ENCODE measurements at places on chromosomes 3 and 15. TPM values are rescaled to one million over a fixed set of nuclear protein-coding genes. Genes with fewer than 3 reads are reported as not detected.
A peak's percentile ranks its signal among the peaks of the same experiment; 100 is the strongest.

DNA sequence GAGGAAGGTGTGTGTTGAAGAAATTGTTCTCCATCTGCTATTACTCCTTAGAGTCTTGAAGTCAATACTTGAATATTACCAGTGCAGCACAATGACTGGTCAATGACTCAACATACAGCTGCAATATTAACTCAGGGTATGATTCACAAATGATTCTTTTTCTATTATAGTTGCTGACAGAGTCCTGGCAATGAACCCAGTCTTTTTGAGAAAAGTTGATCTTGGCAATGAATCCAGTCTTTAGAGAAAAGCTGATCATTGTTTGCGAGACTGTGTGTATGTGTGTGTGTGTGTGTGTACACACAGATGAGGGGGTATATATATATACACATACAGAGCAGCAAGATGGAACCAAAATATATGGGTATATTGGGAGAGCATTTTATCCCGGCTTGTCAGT, 315.1 kb downstream of the ZNF385D start:
- DNase-seq, result no peak

GRCh38 chr3:66747696-66748095, 246.9 kb upstream of the LRIG1 start:
- no peak for DNase-seq

DNA sequence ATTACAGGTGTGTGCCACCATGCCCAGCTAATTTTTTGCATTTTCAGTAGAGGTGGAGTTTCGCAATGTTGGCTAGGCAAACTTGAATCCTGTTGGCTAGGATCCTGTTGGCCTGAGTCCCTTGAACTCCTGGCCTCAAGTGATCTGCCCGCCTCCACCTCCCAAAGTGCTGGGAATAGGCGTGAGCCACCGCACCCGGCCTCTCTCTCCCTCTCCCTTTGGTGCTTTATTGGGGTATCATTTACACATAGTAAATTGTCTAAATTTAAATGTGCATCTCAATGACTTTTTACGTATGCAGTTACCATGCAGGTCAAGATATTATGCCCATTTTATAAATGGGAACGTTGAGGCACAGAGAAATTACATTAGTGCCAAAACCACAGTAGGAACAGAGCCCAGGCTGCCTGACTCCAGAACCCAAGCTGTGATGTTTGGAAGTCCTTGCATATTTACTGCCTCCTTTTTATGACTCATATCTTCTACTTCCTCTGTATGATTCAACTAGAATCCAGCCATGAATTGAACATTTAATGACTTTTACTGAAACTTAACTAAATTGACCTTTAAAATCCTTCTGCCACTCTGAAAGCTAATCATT, 34.0 kb upstream of the RPP14 start:
- DNase-seq, result no peak

GRCh38 chr15:39320886-39321285, 260.0 kb upstream of the THBS1 start:
- DNase-seq, result no peak

GRCh38 chr3:146072061-146072460, 88.9 kb downstream of the PLOD2 start:
- no peak for DNase-seq

DNA sequence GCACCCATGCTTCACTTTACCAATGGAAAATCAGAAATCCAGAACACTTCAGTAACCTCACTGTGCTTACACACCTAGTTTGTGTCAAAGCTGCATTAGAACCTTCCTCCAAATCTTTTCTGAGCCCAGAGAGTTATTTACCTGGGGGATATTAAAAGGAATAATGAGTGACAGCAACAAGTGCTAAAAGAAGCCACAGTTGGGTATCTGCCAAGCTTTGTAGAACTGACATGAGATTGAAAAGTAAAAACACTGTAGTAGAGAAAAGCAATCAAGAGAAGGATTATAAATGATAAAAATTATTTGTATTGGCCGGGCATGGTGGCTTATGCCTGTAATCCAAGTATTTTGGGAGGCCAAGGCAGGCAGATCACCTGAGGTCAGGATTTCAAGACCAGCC, 8.8 kb upstream of the TBC1D23 start:
- DNase-seq, result no peak

DNA sequence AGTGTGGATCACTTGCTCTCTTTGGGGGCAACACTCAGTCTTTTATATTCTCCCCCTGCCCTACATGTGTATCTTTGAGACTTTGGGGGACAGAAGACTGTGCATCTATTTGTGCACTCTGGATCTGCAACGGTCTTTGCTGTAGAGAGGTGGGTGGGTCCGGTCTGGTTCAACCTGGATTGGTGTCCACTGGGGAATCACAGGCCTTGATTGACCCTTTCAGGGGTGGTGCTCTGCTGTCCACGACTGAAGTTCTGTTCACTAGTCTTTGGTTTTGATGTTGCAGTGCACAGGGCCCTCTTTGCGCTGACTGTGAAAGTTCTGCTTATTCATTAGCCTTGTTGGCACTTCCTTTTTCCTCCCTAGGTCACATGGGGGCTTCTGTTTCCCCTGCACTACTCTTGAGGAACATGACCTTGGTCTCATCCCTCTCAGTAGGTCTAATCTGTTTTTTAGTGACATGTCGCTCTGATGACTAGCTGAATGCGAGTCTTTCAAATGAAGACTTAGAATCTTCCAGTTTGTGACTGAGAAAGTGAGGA, 284.2 kb downstream of the SV2B start:
- no peak for DNase-seq

GRCh38 chr15:100726070-100726420, 123.7 kb downstream of the ASB7 start:
- DNase-seq, result no peak

- no peak for DNase-seq
These were observed 8.5 kb downstream of the GYG1 start for GRCh38 chr3:148999806-149000205.

GRCh38 chr3:134937256-134938028, 142.4 kb downstream of the EPHB1 start:
- no peak for DNase-seq

- no peak for DNase-seq
These were observed 2.7 kb upstream of the COX17 start for GRCh38 chr3:119679874-119680273.

DNA sequence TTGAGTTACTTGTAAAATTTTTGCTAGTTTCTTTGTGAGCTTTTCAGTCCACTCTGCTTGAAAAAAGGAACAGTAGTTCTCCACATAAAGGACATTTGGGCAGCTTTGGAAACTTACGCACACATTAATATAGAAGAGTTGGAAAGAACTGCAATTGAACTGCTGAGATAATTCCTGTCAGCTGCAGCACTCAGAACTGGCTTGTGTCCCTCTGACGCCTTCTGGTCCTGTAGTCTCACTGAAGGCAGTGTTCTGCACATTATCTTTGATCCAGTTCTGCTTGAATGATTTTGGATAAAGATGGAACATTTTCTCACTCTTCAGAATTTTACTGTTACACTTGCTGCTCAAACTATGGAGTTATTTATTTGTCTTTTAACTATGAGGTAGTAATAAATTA, 901.9 kb downstream of the OTOL1 start:
- no peak for DNase-seq

- no peak for DNase-seq
These were observed 9.3 kb downstream of the CCDC33 start for GRCh38 chr15:74245342-74245931.

DNA sequence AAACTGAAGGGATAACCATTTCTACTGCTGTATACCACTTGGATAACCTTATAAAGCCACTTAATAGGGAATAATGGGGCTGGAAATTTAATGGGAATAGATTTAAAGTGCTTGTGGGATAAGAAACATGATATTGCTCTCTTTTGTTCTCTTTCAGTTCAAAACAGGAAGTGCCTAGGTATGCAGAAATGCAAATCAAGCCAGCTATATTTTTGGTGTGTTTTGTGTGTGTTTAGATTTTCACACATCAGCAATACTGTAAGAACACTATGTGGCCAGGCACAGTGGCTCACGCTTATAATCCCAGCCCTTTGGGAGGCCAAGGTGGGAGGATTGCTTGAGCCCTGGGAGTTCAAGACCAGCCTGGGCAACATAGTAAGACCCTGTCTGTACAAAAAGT, 442.3 kb upstream of the TPRG1 start:
- no peak for DNase-seq

DNA sequence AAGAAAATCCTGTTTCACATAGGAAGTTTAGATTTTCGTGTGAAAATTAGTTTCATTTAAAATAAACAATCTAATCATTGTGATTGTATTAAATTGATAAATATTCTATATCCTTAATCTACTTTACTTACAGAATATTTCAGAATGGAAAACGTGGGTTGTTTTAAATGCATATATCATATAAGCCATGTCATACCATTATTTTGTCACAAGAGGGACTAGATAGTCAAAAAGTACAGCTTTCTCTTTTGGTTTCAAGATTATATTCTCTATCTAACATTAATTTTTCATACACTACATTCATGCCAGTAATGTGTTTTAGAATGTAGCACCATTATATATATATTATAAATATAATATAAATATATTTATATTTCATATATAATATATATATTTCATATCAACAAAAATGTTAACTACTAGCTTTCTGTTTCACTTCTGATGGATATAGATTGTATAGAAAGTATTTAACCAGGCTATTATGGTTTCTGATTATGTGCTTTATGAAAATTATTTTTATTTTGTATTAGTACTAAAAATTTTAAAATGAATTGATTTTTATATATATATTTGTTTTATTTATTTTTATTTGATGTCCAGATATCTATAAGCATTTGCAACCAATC, 45.3 kb downstream of the OSTN start:
- DNase-seq, result no peak

GRCh38 chr3:39275963-39276593, 3.8 kb downstream of the CX3CR1 start:
- no peak for DNase-seq

DNA sequence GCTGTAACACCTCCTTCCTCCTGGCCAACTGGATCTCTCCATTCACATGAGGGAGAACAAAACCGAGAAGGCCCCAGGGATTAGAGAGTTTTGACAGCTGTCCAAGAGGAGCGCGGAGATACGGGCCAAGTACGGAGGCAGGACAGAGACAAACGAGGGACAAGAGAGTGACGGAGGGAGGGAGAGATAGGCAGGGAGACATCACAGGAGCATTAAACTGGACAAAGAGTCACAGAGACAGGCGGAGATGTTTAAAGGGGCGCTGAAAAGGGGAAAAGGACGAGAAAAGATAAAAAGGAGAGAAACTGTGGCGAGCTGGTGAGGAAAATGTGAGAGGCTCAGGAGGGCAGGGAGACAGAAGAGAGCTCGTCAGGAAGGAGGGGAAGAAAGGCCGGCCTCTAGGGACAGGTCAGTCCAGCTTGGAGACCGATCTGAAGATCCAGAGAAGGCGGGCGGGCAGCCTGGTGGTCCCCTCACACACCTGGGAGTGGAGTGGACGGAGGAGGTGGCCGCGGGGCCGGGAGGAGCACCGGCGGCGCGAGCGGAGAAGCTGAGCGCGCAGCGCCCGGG, 40.5 kb upstream of the ROPN1 start:
- peak; percentile 58 for DNase-seq

- DNase-seq, result no peak
These were observed 23.3 kb upstream of the C15orf39 start for GRCh38 chr15:75178171-75178937.

DNA sequence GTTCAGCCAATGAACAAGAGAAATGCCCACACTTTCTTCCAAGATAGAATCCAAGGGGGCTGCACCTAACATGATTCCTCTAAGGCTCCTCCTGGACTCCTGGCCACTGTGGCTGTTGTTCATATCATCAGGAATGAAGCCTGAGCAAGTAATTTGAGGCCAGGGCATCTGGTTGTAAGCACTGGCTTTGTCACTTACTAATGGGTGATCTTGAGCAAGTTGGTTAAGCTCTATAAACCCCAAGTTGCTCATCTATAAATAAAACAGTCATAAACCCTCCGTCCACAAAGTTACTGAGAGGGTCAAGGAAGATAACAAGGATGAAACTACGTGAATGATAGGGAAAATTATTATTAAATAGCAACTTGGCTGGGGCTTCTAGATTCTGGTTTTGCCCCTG, 58.3 kb downstream of the CDC25A start:
- no peak for DNase-seq

DNA sequence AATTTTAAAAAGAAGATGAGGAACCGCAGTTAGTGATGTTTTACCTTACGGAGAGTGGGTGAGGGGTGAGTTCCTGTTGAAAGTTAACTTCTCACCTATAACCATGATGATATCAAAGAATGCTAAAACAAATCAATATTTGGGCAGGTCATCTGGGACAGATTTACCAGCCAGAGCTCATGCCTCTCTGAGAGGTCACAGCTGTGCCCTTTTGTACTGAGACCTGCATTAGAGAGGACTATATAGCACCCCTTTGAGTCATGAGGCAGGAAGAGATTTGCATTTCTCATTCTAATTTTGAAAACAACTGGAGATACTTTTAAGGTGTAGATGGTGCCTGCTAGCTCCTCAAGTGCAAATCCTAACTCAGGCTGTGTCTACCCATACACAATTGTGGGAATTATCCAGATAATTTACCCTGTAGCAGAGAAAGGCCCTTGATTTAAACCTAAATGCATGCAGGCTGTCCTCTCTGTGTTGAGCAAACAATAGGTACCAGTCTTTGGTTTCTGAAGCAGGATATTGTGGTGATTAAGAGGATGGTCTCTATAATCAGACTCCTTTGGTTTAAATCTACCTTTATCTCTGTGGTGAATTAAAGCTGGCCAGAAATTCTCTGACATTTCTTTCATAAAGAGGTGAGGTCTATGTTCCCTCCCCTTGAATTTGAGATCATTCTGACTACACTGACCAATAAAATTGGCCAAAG, 5.8 kb upstream of the TM4SF4 start:
- no peak for DNase-seq

GRCh38 chr3:81218023-81218422, 543.4 kb downstream of the GBE1 start:
- DNase-seq, result no peak

DNA sequence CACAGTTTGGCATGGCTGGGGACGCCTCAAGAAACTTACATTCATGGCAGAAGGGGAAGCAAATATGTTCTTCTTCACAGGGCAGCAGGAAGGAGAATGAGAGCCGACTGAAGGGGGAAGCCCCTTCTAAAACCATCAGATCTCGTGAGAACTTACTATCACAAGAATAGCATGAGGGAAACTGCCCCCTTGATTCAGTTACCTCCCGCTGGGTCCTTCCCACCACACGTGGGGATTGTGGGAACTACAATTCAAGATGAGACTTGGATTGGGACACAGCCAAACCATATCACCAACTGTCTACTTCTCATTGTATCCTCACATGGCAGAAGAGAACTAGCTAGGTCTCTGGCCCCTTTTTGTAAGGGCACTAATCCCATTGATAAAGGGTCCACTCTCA, 30.5 kb downstream of the CCDC32 start:
- DNase-seq, result no peak

The FANCI gene
- 8.2 TPM for total RNA-seq

The CCR9 gene
- total RNA-seq, result not detected

The PCLAF gene
- total RNA-seq, result 1.8 TPM

The RBM6 gene
- total RNA-seq, result 130 TPM

The RETNLB gene
- total RNA-seq, result not detected

The FGD5 gene
- total RNA-seq, result 23.2 TPM

The IGSF11 gene
- 2.0 TPM for total RNA-seq

The SEC62 gene
- total RNA-seq, result 146 TPM

The SPATA12 gene
- not detected for total RNA-seq

The NCKIPSD gene
- total RNA-seq, result 21.6 TPM

The CYP1A2 gene
- not detected for total RNA-seq

The ROBO2 gene
- total RNA-seq, result 0.39 TPM

The POTEB3 gene
- not detected for total RNA-seq

The IMPG2 gene
- 0.31 TPM for total RNA-seq

The BFSP2 gene
- not detected for total RNA-seq
